ENCODE measurements at places on chromosomes 6 and 20.

GRCh38 chr6:74631564-74631963 lies 574.3 kb downstream of the COL12A1 start:
- no peak for DNase-seq

DNA sequence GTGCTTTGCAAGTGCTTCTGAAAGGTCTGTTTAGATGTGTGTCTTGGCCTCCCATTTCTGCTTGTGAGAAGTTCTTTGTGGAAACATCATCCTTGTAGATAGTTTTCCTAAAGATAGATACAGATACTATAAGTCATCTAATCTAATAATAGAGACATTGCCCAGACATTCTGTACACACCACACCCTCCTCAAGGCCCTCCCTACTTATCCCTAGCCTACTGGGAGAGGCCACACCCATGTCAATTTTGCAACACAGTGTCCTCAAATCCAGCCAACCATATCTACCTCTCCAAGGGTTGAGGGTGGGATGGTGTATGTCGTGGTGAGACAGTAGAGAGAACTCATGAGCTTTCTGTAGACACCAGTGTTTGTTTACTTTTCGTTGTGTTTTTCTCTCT lies 6.2 kb downstream of the KDM1B start:
- DNase-seq: no peak

DNA sequence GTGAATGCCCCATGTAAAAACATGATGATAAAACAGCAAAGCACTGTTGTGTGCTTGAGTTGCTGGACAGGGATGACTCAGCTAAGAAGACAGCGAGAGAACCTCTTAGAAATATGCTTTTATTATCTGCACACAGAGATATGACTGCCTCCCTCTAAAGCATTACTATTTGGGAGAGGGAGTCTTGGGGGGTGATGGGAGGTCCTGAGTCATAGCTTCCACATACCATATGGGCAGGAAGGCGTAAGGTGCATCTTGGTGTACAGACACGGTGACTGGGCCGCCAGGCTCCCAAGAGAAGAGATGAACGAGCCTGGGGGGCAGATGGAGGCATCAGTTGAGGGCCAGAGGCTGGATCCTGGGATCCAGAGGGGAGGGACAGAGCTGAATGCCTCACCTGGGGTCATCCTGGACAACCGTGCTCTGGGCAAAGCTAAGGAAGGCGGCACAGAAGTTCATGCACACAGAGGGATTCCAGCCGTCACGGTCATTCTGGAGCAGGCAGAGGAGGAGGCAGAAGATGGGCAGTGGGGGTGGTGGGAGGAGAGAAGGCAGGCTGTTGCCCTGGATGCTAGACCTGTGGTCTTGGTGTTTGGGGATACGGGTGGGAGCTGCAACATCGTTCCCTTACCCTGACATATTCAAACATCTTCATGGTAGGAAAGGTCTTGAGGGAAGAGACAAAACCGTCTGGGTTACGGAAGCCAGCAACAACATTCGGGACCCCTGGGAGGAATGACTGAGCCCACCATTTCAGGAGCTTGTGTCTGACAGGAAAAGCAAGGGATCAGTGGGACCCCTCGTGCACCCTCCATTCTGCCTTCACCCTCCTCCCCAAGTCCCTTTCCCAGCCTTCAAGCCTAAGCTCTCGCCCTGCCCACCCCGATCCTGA lies 2.0 kb downstream of the DXO start:
- no peak for DNase-seq

GRCh38 chr6:109009962-109010704 lies 84.5 kb downstream of the SESN1 start:
- DNase-seq: no peak
